ENCODE measurements at places on chromosomes 3 and 15.

DNA sequence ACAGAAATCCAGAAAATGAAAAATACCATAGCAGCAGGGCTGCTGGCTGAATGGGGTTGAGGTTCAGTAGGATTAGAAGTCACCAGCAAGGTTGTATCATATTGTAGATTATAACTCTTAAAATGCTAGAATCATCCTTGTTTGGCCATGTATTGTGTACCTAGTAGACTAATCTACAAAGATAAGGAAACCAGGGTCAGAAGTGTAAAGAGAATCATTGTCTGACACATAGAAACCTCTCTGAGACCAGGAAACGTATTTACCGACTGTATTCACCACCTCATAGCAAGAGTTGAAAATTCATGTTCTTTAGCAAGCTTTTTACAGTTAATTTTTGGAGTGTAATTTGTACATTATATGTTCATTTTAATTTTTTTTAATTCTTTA lies 168.8 kb downstream of the ECT2 start:
- no peak for DNase-seq

DNA sequence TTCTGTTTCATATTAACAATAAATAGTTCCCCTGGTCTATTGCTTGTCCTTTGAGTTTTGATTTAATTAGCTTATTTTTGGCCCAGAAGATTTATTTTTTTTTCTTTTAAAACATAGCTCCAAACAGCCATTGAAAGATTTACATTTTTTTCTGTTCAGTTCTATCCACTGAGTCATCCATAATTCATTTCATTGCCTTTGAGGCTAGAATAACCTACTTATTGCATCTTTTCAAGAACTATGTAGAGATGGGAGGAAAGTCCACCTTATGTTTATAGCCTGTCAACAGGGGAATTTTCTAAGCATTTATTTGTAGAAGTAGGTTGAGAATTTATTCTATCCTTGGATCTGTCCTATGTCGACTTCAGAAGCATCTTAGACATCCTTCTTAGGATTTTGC lies 53.4 kb upstream of the CHD2 start:
- no peak for DNase-seq

DNA sequence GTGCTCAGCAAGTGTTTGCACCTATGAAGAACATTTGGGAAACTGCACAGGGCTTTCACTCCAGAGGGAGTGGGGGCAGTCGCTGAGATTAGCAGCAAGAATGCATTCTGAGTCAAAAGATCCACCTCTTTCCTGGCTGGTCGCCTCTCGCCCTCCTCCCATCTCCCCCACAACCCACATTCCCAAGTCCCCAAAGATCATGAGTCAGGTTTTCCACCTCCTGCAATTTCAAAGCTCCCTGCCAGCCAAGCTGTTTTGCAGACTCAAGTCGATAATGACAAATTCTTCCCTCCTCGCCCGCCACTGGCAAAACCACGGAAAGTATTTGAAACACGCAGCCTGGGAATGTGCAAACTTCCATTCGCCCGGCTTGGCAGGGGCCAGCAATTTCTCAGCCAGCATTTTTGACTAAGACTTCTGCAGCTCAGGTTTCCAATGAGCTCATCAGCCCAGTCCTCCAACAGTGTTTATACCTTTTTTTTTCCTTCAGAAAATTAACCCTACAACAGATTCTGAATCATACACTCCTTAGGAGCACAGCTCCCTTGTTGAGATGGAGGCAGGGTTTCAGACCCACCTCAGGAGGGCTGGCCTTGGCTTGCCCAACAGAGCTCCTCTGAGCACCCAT lies 181.4 kb downstream of the SMAD6 start:
- DNase-seq: peak; percentile 34

DNA sequence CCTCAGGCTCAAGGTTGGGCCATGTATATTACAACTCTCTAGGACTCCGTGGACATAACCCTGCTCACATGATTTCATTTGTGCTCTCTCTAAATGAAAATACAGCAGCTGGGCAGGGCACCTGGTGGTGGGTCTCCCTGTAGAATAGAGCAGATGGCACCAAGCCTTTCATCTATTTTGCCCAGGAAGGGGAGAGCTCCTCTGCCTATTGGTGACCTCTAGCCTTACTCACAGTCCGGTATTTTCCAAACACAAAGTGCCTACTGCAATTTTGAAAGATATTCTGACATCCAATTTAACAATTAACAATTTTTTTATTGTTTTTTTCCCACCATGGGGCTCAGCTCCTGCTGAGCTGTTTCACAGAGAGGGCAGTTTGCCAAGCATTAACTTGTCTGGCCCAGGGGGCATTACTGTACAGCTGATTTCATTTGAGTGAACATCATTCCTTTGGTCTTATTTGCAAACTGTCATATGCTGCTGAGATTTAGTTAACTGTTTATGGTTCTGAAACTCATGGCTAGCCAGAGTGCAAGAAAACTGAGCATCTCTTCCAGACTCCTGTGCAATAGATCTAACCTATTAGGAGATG lies 474.0 kb downstream of the EPHB1 start:
- peak; percentile 69 for DNase-seq

DNA sequence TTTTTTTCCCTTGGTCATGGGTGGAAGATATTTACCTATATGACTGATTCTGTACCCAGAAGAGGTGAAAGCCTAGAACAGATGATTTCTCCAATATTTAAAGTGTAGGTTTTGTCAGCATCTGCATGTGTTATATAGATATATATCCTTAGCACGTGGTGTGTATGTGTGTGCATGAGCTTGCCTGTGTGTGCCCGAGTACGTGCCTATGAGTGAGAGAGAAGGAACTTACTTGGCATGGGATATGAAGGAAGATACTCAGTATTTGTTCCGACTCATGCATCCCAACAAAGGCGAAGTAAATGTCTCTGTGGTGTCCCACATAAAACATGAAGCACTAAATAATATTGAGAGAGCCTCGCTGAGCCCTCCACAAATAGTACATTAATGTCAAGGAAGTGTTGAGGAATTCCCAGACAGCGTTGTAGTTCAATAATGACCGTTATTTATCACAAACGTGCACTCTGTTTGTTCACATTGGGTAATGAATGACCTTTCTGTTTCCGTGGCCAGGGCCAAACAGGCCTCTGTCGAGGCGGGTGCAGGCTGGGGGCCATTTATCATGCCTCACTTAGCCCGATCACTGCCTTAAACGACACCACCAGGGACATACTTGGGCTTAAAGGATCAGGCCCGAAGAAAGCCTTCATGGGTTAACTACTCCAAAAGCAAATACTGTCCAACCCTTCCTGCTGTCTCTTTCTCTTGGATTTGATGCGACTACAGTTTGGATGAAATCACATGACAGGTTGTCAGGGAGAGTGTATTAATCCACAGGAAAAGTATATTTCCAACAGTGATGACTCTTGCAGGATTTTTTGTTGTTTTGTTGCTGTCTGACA lies 267.7 kb downstream of the PTPRG start:
- peak; percentile 47 for DNase-seq

GRCh38 chr3:129341331-129342141 lies 62.9 kb downstream of the HMCES start:
- DNase-seq: no peak

GRCh38 chr15:63833021-63833696 lies 589 bp downstream of the HERC1 start:
- DNase-seq: peak; percentile 81

- no peak for DNase-seq
These were observed 2.8 kb downstream of the EFHB start for GRCh38 chr3:19931180-19931692.

DNA sequence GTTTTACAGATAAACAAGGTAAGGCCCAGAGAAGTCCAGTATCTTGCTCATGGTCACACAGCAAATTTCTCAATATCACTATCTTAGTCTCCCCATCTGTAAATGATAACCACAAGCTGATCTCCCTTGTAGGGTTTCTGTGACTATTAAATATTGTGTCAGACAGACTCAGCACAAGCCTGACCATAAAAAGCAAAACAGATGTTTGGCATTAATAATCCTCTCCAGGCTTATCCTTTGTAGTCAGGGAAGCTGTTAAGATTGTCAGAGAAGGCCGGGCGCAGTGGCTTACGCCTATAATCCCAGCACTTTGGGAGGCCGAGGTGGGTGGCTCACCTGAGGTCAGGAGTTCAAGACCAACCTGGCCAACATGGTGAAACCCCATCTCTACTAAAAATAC lies 173.2 kb upstream of the PRICKLE2 start:
- DNase-seq: no peak

DNA sequence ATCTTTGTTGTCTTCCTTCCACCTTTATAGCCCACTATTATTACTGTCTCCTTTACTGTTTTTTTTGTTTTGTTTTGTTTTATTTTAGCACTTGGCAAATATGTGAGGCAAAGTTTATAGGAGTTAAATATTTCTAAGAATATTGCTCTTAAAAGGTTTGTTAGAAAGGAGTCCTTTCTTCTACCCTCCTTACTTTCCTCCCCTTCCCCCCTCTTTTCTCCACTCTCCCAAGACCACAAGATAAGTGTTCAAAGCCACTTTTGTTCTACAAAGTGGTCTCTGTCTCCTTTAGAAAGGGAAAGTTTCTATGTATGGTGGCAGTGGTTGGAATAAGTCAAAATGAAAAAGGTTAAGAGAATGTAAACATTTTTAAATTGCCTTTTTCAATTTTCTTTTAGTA lies 130.7 kb upstream of the TSC22D2 start:
- DNase-seq: no peak

DNA sequence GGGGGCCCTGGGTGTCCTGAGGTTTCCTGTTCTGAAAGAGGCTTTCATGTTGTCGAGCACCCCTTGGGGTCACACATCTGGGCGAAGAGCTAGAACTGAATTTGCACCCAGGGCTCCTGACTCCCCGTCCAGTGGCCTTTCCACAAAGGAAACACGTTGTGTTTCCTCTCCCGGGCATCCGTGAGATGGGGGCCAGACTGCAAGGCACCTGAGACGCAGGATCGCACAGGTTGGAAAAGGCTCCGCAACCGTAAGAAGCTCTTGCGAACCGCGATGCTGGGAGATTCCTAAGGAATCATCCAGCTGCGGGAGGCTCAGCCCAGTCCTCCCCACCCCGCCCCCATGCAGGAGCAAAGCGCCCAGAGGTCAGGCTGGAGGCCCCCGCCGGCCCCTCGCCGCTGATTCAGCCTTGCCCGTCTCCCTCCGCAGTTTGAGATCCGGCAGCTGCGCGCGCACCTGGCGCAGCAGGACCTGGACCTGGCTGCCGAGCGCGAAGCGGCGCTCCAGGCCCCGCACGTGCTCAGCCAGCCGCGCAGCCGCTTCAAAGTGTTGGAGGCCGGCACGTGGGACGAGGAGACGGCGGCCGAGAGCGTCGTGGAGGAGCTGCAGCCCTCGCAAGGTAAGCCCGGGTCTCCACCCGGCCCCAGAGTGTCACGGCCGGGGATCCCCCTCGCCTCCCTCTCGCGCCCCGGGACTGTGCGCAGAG lies 119.6 kb downstream of the ETFA start:
- no peak for DNase-seq

- no peak for DNase-seq
These were observed 24.0 kb upstream of the SRP14 start for GRCh38 chr15:40062816-40063562.

DNA sequence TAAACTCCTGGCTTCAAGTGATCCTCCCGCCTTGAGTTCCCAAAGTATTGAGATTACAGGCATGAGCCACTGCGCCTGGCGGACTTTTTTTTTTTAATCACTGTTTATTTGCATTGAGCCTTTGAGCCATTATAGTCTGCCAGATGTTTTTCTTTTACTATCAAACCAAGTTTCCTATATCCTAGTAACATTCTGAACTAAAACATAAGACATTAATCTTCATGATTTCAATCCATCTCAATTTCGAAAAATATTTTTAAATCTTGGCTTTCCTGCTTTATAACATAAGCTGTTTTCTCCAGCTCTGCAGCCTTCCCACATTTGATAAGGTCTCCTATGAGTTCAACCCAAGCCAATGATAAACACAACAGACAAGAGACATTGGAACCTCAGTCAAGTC lies 75.4 kb downstream of the UMPS start:
- no peak for DNase-seq

GRCh38 chr15:37891766-37892368 lies 42.6 kb upstream of the TMCO5A start:
- DNase-seq: peak; percentile 62

GRCh38 chr15:49988766-49989165 lies 130.3 kb downstream of the ATP8B4 start:
- DNase-seq: no peak

GRCh38 chr15:67167091-67167490 lies 87.4 kb downstream of the AAGAB start:
- no peak for DNase-seq

DNA sequence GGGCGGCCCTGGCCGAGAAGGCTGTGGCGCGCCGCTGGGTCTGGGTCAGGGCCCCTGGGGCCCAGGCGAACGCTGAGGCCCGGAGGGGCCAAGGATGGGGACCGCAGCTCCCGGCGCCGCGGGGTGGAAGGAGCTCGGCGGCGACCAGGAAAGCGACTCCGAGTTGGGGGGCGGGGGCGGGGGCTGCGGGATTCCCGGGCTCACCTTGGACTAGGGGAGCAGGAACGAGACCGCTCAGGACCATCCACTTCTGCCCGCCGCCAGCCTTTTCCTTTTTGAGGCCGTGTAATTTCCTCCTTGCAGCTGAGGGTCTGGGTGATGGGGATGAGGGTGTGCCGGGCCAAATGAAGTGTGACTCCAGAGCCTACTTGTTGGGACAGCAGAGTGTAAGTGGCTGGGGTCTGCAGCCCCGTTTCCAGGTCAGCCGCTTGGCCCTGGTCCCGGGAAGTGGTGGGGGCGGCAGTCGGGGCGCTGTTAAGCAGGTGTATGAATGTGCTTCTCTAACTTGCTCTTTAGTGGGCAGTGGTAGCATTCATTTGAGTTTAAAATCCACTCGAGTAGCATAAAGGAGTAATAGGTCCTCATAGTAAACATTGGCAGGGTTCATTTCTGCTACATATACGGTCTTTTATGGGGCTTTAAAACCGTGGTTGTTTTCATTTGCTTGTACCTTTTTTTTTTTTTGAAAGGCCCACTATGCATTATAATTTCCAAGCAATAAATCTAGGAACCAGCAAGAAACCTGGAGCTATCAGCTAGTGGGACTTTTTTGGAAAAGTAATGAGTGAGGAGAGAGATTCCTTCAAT lies 717 bp downstream of the PXK start:
- peak; percentile 59 for DNase-seq

DNA sequence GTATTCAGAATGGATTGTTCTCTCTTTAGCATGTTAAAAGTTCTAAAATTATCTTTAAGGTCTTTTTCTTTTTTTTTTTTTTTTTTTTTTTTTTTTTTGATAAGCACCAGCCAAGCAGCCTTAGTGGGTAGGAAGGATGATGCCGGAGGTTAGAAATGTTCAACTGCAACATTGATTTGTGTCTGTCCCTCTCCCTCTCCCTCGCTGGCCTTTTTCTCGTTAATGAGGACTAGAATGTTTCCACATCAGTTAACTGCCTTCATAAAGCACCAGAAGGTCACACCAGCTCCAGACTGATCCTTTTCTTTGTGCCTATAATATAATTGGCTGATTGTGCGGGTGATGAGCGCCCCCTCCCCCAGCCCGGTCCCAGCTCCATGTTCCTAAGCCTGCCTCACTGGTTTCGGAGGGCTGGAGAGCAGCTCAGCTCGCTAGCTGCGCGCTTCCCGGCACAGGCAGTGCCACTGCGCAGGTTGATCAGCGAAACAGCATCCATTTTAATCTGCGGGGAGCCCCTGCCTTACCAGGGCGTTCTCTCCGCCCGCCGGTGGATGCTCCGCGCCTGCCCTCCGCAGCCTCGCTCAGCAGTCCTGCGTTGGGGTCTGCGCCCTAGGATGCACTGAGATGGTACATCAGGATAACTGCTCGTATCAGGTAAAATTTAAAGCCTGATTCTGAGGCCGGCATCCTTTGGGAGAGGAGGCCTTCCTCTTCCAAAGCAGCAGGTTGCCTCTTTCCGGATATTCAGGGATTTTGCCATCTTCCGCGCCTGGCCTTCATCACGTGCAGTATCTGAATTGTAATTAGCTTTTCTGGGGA lies 148.9 kb upstream of the IL12A start:
- peak; percentile 96 for DNase-seq

GRCh38 chr15:28122038-28122949 lies 23.2 kb upstream of the OCA2 start:
- no peak for DNase-seq

All from retina (tissue), 1 donor.